ENCODE measurements at places on chromosomes 2 and 18. TPM values are rescaled to one million over a fixed set of nuclear protein-coding genes. Genes with fewer than 3 reads are reported as not detected.

GRCh38 chr18:79926306-79926705 lies 25.1 kb downstream of the SLC66A2 start:
- DNase-seq, result no peak

DNA sequence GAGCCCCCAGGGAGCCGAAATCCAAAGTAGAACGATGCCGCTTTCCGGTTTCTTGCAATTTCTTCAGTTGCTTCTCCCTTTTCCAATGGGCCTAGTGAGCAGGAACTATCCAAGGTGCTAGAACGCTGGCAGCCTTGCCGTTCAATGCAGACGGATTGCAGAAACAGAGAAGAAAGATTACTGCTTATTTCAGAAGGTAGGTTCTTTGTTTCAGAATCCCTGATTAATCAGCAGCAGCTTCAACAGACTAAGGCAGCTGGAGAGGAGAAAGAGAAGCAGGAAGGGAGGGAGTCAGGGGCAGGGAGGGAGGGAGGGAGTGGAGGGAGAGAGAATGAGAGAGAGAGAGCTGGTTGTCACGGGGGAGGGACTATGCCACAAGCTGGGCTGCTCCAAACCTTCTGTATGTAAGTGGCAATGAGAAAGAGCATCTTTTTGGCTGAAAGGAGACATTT lies 576 bp downstream of the NYAP2 start:
- peak; percentile 34 for DNase-seq

GRCh38 chr2:202605174-202605573 lies 29.6 kb upstream of the FAM117B start:
- no peak for DNase-seq

- no peak for DNase-seq
Observed at GRCh38 chr2:172253190-172254052, 150.7 kb upstream of the DLX2 start.

GRCh38 chr2:151830961-151831360 lies 2.7 kb upstream of the ARL5A start:
- no peak for DNase-seq

- no peak for DNase-seq
Observed at GRCh38 chr2:231483398-231484329, 19.4 kb upstream of the NCL start.

CFAP53 gene
- 7.0 TPM for polyA plus RNA-seq

GPR45 gene
- not detected for polyA plus RNA-seq

MAB21L4 gene
- polyA plus RNA-seq, result 1.7 TPM
